Aorta (tissue), 5 donors: ENCODE measurements at places on chromosomes 7 and 10. TPM values are rescaled to one million over a fixed set of nuclear protein-coding genes. Genes with fewer than 3 reads are reported as not detected.

Gene ZPBP
- not detected for total RNA-seq

Gene SRRM3
- total RNA-seq = 5.9 TPM

Gene H2BK1
- total RNA-seq = not detected

Gene HPS6
- total RNA-seq = 14.4 TPM

Gene TBXAS1
- 22.1 TPM for total RNA-seq

Gene FAM241B
- total RNA-seq = 6.6 TPM
